Left kidney (tissue), 8 donors: ENCODE measurements at places on chromosomes 7 and 10.

DNA sequence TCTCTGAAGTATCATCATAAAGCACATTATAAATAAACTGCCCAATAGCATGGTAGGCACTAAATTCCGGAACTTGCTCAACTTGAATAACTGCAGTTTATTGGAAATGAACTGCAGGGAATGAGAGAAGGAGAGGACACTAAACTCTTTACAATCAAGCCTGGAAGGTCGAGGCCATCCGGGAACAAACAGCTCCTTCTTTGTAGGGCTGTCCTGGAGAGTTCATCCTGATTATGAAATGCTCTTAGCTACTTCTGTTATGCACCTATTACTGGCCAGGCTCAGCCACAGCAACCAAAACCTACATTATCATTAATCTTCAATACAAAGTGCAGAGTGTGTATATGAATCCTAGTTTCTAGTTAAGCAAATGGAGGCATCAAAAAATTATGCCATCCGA is 64.7 kb downstream of the PPP1R17 start:
- DNase-seq, result no peak

DNA sequence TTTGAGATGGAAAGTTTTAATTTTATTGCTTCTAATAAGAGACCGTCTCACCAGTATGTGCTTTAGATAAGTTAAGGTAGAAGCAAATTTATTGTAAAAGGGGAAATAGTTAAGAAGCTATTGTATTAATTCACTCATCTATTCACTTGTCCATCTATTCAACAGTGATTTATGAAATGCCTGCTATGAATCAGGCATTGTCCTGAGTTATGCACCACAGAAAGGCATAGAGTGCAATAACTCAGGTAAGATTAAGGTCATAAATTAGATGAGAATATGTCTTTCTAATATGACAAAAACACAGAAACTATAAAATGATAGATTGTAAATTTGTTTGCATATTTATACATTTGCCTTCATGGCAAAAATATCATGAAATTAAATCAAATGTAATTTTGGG is 379.3 kb upstream of the PCDH15 start:
- DNase-seq, result no peak

GRCh38 chr10:124576526-124577420 is 115.2 kb downstream of the LHPP start:
- DNase-seq, result no peak

GRCh38 chr7:71334541-71334940 is 202.6 kb downstream of the GALNT17 start:
- DNase-seq, result no peak

- DNase-seq, result no peak
Measured at GRCh38 chr7:130393841-130394411, 13.6 kb downstream of the CPA1 start.

DNA sequence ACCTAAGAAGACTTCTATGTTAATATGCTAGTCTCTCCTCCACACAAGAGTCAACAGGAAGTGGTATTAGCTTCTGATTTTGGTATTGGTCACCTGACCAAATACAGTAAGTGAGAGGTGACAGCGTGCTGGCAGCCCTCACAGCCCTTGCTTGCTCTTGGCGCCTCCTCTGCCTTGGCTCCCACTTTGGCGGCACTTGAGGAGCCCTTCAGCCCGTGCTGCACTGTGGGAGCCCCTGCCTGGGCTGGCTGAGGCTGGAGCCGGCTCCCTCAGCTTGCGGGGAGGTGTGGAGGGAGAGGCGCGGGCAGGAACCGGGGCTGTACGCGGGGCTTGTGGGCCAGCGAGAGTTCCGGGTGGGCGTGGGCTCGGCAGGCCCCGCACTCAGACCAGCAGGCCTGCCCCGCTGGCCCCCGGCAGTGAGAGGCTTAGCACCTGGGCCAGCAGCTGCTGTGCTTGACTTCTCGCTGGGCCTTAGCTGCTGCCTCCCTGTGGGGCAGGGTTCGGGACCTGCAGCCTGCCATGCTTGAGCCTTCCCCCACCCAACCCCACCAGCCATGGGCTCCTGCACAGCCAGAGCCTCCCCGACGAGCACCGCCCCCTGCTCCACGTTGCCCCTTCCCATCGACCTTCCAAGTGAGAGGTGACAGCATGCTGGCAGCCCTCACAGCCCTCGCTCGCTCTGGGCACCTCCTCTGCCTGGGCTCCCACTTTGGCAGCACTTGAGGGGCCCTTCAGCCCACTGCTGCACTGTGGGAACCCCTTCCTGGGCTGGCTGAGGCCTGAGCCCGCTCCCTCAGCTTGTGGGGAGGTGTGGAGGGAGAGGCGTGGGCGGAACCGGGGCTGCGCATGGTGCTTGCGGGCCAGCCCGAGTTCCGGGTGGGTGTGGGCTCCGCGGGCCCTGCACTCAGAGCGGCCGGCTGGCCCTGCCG is 4.2 kb upstream of the ACSL5 start:
- DNase-seq, result no peak

- no peak for DNase-seq
Measured at GRCh38 chr7:54189330-54189729, 352.8 kb upstream of the VSTM2A start.

- DNase-seq, result no peak
Measured at GRCh38 chr10:86376852-86377796, 10.5 kb upstream of the GRID1 start.

- no peak for DNase-seq
Measured at GRCh38 chr7:47896809-47897423, 51.4 kb downstream of the PKD1L1 start.

DNA sequence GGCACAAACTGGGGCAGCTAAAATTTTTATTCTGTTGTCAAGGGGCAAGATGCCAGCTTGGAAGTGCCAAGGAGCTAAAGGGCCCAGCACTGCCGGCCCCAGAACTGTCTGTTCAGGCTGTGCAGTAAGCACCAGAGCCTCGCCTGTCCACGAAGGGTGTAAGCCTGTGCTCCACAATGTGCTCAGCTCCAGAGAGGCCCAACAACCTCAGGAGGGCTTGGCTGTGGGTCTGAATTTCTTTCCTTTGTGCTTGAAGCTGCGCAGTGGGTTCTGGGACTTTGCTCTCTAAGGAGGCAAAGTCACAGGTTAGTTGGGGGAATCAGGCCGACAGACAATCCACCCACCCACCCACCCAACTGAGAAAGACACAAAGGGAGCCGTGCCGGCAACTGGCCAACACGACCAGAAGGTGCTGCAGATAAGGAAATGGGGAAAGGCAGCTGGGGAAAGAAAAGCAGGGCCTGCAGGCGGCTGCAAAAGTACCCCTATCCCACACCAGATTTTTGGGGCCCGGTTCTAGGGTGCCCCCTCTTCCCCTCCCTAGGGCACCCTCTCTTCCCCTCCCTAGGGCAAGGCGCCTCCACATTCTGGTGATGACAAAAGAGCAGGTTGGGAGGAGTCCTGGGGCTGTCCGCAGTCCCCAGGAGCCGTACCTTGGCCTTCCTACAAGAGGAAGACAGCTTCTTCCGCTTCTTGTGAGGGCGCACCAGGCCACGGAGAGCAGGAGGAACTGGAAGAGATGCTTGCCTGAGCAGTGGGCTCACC is 7.7 kb downstream of the DDX56 start:
- DNase-seq, result no peak

DNA sequence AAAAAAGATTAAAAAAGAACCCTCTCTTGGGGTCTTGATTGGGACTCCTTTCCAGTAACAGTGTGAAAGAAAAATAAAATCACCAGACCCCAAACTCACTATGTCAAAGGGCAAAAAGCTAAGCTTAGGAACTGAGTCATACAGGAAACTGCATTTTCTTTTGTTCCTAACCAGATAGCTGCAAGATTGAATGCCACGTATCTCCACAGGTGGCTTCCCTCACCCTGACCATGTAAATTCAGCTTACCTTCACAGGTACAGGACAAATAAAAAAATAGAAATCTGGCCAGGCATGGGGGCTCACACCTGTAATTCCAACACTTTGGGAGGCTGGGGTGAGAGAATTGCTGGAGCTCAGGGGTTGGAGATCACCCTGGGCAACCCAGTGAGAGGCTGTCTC is 32.5 kb upstream of the EIF4H start:
- DNase-seq, result no peak

GRCh38 chr7:156932006-156932405 is 17.5 kb upstream of the NOM1 start:
- no peak for DNase-seq

- no peak for DNase-seq
Measured at GRCh38 chr10:80199828-80200227, 5.5 kb downstream of the ANXA11 start.

DNA sequence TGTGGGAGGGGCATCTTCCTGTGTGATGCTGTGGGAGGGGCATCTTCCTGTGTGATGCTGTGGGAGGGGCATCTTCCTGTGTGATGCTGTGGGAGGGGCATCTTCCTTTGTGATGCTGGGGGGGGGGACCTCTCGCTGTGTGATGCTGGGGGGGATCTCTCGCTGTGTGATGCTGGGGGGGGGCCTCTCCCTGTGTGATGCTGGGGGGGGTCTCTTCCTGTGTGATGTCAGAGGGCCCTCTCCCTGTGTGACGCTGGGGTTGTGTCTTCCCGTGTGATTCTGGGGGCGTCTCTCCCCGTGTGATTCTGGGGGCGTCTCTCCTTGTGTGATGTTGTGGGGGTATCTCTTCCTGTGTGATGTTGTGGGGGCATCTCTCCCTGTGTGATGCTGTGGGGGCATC is 27.9 kb upstream of the DPYSL4 start:
- no peak for DNase-seq

DNA sequence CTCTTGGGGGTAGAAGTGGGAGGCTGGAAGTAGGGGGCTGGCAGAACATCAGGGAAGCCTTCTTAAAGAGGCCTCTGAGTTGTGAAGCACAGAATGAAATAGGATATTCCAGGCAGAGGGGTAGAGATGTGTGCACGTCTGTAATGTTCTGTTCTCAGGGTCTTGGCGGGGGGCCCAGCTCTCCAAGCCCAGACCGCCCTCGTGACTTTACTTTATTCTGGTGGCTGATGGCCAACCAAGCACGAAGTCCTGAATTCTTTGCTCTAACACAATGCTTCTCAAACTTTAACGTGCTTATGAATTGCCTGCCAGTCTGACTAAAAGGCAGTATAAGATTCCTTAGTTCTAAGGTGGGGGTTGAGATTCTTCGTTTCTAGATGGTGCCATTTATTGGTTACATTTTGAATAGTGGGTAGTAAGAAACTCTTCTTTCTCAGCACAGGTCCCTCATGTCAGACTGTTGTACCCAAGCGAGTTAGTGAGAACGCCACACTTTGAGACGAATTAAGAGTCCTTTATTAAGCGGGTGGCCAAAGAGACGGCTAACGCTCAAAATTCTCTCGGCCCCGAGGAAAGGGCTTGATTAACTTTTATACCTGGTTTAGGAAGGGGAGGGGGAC is 8.2 kb downstream of the PRXL2A start:
- peak; percentile 73 for DNase-seq

DNA sequence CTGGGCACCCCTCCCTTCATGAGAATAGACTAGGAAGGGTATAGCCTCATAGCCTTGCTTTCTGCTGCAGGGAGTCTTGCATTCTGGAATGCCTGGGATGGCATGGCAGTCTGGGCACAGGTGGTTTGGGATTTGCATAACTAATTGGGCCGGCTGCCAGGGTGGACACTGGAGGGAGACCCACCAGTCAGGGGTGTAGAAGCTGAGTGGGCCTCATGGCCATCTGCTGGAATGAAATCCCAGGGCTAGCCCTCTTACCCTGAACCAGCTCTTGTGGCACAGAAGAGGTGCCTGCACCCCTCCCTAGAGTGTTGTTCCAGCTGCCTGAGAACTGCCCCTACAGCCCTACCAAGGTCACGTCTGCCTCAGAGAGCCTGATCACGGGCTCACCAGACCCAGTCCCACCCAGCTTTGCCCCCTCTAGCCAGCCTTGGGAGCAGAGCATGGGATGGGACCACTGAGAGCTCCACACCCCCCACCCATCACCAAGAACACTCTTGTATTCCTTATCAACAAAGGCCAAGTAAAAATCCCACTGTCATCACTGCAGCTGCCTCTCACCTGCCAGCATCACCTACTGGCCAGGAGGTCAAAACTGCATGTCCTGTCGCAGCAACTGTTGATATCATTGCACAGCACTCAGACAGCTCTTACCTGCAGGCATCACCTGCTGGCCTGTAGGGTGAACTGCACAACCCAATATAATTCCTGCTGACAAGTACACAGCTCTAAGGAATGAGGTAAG is 148.9 kb downstream of the ZEB1 start:
- no peak for DNase-seq

- no peak for DNase-seq
Measured at GRCh38 chr7:75711656-75712514, 26.9 kb downstream of the HIP1 start.

GRCh38 chr7:100583132-100584053 is 2.5 kb downstream of the LRCH4 start:
- DNase-seq, result no peak

GRCh38 chr10:1461016-1461415 is 276.3 kb downstream of the ADARB2 start:
- DNase-seq, result no peak

- DNase-seq, result no peak
Measured at GRCh38 chr7:98922392-98923187, 44.3 kb downstream of the TRRAP start.

- peak; percentile 81 for DNase-seq
Measured at GRCh38 chr10:95907456-95908253, at the start of gene CC2D2B. CC2D2B (plus strand) TSS chr10:95907975; CDS start chr10:95911324, 3,349 bp downstream.

DNA sequence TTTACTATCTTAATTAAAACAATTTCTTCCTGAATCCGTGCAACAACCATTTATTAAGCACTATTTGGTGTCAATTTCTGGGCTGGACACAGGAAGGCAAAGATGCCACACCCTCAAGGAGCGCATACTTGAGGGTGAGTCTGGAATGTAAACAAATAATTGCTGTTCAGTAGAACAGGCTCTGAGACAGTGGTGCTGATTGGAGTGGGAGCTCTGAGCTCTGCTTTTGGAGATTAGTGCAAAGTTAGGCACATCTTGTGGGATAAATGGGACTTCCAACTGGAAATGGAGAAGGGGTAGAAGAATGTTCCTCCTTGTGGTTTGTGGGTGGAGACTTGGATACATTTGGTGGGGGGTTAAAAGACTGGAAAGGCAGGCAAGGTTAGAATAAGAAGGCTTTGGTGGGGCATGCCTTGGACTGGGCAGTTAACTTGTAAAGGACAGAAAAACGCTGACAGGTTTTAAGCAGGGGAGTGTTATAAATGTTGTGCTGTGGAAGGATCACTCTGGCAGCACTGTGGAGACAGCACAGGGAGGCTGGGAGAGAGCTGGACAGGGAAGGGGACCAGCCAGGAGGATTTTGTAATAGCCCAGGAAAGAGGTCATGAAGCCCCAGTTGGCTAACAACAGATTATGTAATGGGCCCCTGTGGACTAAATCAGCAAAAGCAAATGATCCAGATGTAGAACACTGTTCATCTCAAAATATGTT is 80.7 kb downstream of the ZNF365 start:
- no peak for DNase-seq

- DNase-seq, result no peak
Measured at GRCh38 chr7:24705461-24705954, 51.8 kb downstream of the GSDME start.

DNA sequence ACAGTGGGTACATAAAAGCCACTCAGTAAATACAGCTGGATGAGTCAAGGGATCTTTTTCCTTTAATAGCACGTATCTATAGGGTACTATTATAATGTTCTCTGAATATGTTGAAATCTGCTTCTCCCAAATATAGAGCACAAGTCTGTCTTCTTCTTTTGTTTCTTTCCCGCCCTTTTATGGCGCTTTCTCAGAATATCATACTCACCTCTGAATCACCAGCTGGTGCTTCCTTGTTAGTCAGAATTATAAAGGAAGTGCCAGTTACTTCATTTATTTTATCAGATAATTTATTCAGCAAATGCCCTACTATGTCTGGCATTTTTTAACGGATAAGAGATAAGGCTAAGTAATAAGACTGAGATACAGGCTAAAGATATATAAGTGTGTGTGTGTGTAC is 772.9 kb downstream of the SORCS3 start:
- no peak for DNase-seq

GRCh38 chr10:91745090-91745831 is 53.0 kb upstream of the TNKS2 start:
- peak; percentile 10 for DNase-seq

GRCh38 chr10:119520283-119520682 is 22.2 kb downstream of the RGS10 start:
- no peak for DNase-seq
